ENCODE measurements at places on chromosomes 5 and 9.

DNA sequence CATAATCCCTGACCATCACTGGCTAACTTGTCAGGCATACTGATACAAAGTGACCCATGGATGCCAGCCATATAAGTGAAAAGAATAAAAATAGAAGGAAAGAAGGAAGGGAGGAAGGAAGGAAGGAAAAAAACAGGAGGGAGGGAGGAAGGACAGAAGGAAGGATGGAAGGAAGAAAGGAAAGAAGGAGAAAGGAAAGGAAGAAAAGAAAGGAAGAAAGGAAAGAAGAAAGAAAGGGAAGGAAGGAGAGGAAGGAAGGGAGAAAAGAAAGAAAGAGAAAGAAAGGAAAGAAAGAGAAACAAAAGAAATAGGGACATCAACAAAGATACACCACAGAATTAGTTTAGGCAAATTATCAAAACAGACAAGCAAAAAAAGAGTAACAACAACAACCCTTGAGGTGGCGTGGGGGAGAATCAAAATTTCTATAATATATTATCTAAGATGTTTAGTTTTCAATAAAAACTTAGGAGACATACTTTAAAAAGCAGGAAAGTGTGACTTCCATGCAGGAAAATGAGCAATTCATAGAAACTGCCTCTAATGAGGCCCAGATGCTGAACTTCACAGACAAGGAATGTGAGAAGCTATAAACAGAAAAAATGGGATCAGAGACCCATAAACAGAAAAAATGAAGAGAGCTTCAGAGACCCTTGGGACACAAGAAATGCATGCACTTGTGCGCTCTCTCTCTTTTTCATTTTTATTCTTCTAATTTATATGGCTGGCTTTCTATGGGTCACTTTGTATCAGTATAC, 96.1 kb upstream of the NFIL3 start:
- DNase-seq: no peak

DNA sequence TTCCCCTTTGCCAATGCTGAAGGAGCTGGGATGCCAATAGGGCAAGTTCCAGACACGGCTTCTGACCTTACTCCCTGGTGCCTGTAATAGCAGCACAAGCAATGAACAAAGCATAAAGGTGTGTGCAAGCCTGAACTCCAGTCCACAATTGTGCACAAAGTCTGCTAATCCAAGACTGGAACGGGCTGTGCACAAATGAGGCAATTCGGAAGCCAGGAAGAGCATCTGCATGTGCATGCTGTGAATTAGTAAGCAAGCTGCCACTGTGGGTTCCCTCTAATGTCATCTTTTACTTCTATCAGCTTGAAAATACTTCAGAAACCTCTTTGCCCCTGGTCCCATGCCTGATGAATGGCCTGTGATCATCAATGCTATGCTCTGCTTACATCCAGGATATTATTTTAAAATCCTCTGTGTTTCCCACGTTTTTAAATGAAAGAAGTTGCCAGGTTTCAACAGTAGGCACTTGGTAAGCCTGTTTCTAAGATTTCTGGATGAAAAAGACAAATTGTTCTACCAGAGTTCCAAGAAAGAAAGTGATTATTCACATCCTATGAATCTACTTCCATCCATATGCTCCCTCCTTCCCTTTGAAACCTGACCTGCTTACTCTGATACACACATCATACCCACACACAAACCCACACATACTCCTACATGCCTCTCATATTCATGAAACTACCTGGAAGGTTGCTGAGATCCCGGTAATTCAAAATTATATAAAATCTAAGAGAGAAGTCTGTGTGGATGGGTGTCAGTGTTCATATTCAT, 165.7 kb downstream of the KCTD16 start:
- DNase-seq: no peak

- DNase-seq: no peak
Observed at GRCh38 chr9:2907411-2907810, 63.5 kb upstream of the PUM3 start.

- no peak for DNase-seq
Observed at GRCh38 chr9:16679327-16679821, 191.1 kb downstream of the BNC2 start.

DNA sequence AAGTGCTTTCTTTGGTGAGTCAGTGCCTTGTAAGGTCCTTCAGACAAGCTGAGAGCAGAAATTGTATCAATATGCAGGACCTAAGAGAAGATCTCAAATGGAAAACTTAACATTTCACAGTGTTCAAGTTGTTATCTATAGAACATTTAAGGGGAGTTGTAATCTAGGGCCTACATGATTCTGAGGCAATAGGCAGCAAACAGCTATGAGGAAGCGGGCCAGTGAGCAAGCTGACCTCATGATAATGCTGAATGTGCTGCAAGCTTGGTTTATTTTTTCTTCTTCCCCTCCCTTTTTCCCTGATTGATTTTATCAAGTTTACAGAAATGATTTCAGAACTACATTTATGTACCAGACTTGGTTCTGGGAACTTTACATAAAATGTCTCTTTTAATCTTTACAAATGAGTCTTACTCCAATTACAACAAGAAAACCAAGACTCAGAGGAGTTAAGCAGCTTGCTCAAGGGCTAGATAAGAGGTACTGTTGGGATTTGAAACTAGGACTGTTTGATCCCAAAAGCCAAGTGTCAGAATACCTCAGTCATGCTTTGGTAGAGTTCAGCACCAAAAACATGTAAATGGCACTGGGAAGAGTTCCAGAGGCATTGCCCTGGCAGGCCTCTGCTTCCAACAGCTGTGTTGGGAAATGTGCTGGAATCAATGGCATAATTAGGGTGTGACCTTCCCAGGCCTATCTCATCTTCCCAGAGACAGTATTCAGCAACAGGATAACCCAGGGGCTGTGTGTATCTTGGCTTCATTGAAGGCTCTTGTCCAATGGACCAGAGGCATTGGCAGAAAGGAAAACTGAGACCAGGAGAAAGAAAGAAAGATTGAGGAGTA, 130.1 kb downstream of the LRRC70 start:
- DNase-seq: no peak
